Activated CD4-positive, alpha-beta memory T cell treated with anti-CD3 and anti-CD28 coated beads, Interleukin-2, amount 10 ng/mL, durations not matched to agents 7 days and 5 days (primary cell): ENCODE measurements at places on chromosomes 16 and 17.

- no peak for DNase-seq
Measured at GRCh38 chr16:57341441-57342303, 16.9 kb upstream of the CCL22 start.

DNA sequence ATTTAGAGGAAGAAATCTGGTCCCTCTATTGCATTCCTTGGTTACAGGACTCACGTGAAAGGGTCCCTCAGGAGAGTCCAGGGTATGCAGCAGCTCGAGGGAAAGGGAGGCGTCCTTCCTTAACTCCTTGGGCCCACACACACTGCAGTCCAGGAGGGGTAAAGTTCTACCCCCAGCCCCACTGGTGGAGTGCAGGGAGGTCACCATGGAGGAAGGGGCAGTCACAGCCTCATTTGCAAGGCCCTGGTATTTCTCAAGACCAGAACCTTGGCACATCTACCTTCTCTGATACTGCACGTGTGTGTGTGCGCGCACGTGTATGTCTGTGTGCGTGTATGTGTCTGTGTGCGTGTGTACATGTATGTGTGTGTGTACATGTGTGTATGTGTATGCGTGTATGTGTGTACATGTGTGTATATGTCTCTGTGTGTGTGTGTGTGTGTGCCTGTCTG is 11.1 kb downstream of the HIC1 start:
- DNase-seq, result no peak

GRCh38 chr17:16215002-16215272 is 397 bp downstream of the NCOR1 start:
- DNase-seq, result peak; percentile 38

DNA sequence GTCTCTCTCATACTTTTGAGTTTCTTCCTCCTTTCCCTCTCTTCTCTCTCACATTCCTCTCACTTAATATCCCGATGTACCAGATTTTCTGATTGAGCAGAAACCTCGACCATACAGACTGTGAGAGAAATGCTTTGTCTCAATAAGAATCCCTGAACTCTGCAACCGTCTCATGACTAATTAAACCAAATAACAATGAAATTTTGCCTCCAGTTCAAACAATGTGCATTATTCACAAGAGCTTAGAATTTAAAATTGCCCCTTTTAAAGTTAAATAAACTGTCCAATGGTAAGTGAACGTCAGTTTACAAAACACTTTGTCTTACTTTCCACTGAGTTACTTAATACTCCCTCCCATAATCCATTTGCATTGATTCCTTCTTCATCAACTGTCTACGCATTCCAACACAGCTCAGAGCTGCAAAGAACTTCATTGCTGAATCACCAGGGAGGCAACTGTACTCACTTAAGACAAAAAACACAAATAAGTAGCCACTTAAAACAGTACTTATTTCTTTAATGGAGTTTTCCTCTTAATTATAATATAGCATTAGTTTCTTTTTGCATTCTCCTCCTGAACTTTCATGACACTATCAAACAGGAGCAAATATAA is 4.9 kb downstream of the CDH11 start:
- no peak for DNase-seq
